ENCODE measurements at places on chromosomes 5 and 9. TPM values are rescaled to one million over a fixed set of nuclear protein-coding genes. Genes with fewer than 3 reads are reported as not detected.

The GARIN3 gene
- 0.29 TPM for total RNA-seq

The PCDHB8 gene
- not detected for total RNA-seq

The GLDC gene
- 3.1 TPM for total RNA-seq

The OXCT1 gene
- 117 TPM for total RNA-seq

The LTC4S gene
- 1.0 TPM for total RNA-seq

The MTRR gene
- 45.5 TPM for total RNA-seq

The RBM22 gene
- 73.6 TPM for total RNA-seq

The SLC38A9 gene
- 21.3 TPM for total RNA-seq

The PFN3 gene
- not detected for total RNA-seq

The CKMT2 gene
- not detected for total RNA-seq
